ENCODE measurements at places on chromosomes 3 and 15.

GRCh38 chr15:64897345-64897985 lies 14.2 kb upstream of the ANKDD1A start:
- DNase-seq: no peak

DNA sequence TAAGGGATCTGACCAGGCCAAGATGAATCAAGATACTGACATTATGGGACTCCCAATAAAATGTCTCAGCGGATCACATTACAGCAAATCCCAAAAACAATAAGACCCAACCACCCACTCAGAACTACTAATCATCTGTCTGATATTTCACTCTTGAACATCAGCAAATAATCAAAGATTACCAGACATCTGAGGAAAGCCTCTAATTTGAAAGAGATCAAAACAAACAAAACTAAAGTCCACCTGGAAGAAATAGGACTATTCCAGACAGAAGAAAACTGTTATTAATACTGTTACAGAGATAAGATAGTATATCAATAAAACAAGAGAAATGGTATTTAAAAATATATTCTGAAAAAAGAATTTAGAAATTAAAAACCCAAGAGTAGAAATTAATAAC lies 29.0 kb downstream of the TP53BP1 start:
- no peak for DNase-seq

GRCh38 chr15:60744826-60745460 lies 266.0 kb upstream of the ICE2 start:
- no peak for DNase-seq

DNA sequence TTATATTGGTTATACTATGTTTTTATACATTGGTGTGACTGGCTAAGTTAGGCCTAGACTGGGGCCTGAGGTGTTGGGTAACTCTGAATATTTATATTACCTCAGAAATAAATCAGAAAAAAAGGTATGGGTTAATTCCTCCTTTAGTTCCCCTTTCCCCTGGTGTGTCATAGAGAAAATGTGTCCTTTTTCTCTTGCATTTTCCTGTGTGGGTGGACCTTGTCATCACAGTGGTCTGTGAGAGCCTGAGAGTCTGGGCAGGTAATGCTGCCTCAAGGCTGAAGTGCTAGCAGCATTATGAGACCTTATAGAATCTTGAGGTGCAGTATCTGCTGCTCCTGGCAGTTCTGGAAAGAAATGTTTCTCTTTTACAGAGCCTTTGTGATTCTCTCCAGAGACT lies 69.7 kb downstream of the PCOLCE2 start:
- no peak for DNase-seq

Measured in type B pancreatic cell (in vitro differentiated cells).